ENCODE measurements at places on chromosomes 13 and 19.

DNA sequence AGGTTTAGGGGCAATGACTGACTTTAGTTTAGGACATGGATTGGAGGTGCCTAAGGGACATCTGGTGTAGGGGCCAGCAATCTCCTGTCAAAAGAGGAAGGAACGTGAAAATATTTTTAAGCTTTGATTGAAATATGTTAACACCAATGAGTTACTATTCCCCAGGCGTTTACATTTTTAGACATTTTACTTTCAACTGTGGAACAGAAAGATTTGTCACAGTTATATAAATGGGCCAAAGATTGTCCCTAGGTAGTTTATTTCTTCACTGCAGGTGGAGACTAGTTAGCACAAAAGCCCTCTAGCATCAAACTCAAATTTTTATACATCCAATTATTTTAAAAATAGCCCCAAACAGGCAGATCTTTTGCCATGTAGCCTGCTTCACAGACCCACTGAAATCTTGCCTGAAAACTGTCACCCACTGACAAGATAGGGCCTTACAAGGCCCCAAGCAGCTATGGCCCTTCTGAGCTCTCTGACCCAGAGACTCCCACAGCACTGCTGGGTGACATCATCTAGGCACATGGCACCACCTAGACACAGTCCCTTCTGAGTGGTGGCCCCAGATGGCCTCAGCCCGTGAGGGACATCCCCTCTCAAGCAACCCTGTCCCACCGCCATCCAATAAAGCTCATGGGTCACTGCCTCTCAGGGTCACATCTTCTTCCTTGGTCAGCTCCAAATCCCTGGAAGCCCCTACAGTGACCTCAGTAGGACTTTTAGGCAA, 64.8 kb upstream of the DOCK9 start:
- DNase-seq, result no peak

DNA sequence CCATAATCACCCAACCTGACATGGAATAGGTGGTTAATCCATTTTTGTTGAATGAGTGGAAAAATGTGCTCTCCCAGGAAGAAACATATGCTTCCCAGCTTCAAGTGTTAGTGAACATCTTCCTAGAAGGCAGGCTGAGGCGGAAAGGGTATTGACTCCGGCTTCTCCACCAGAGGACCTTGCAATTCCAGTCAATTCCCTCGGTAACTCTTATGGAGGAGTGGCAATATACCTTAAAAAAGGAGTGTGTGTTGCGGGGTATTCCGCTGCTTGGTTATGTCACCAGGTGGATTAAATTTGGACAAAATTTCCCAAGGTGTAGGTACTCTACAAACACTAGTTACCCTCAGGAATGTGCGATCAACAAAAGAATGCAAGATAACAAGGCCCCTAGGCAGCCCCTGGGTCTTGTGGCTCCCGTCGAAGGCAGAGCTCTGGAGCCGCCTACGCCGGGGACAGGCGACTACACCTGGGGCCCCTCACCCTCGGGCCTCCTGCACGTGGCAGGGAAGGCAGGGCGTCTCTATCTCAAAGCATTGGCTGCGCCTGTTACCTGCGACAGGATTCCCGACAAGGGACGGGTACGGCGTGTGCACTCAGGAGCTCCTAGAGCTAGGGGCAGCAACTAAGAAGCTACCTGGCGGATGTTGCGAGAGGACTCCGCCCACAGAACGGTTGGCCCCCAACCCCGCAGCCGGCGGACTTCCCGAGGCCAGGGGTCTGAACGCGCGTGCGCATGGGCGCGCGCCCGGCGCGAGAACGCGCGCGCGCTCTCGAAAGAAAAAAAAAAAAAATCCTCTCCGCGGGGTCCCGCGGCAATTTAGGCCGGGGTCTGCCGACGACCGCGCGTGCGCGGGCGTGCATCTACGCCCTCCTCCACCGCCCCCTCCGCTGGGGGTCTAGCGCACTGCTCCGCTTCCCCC, at the start of gene WDR87:
TSS of gene WDR87 (minus strand) at position 649 of the 923 bp plus-strand sequence. CDS start 8,355 bp downstream, outside the sequence.
- peak; percentile 12 for DNase-seq

GRCh38 chr19:40366697-40367561, 18.4 kb downstream of the PLD3 start:
- DNase-seq, result no peak

DNA sequence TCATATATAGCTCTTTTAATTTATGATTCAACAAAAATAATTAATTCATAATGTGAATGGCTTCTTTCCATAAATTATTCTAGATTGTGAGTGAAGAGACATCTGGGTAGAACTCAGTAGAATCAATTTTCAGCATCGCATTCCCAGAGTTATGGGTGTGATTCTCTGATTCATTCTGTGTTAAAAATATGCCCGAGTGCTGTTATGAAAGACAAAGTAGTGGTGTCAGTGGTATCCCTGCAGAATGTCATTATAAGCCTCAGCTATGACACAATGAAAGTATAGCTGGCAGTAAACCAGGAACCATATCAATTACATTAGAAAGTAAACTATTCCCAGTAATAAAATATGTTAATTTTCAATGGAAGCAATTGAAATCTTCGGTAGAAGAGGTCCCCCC, 480.5 kb upstream of the SLITRK1 start:
- no peak for DNase-seq

- DNase-seq, result no peak
Measured at GRCh38 chr13:74000876-74001275, 133.3 kb downstream of the KLF12 start.

DNA sequence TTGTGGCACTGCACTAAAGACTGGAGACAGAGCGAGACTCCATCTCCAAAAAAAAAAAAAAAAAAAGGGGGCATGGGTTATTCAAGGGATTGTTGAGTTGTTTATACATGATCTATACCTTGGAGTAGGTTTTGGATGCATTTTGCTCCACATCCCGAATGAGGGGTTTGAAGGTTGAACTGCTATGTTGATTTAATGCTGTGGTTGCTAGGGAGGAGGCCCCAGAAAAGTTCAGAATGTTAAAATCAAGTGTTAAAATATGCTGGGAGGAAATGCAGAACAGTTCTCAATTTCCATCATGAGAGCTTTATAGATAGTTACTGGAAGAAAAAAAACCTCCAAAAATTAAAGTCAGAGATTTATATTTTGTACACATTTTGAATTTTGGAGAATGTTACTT, 116.5 kb downstream of the DNAJC15 start:
- no peak for DNase-seq

- DNase-seq, result no peak
Measured at GRCh38 chr19:39735688-39736087, 2.1 kb downstream of the CLC start.

- no peak for DNase-seq
Measured at GRCh38 chr19:52600639-52601024, 30.5 kb downstream of the ZNF701 start.

DNA sequence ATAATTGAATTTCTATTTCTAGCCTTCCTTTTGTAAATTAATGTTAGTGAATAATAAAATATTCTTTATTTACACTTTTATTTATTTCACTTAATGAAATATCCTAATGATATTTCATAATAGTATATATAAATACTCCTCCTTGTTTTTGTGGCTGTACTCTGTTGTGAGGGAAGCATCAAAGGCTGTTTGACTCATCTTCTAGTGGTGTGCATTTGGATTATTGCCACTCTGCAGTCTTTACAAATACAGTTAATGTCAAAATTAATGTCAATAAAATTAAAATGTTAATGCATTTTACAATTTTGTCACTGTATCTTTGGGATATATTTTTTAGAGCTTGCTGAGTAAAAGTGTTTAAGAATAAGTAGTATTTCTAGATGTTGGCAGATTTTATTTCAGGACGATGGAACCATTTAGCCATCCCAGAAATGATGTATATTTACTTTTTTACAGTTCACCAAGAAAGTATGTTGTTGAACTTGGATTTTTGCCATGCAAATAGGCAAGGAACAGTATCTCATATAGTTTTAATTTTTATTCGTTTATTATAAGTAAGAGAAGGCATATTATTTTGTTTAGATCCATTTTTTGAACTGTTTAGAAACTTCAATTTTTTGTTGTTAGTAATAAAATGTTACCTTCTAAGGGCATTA, 281.2 kb upstream of the SLITRK6 start:
- DNase-seq, result no peak

DNA sequence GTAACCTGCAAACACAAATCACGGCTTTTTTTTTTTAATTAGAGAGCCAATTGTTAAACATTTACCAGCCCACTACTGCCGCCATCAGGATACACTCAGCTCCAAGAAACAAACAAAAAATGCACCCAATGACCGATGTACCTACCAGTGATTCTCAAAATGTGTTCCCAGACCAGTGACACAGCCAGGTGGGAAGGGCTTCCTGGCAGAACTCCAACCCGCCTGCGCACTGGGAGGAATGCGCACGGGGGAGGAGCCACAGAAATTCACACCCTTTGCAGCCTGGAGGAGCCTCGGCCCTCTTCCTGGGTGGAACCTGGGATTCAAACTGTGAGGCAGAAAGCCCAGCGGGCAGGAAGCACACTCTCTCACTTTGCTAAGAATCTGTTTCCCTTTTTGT, 255.9 kb downstream of the TBC1D4 start:
- no peak for DNase-seq

GRCh38 chr19:49605605-49606004, 14.6 kb downstream of the PRR12 start:
- DNase-seq, result no peak

DNA sequence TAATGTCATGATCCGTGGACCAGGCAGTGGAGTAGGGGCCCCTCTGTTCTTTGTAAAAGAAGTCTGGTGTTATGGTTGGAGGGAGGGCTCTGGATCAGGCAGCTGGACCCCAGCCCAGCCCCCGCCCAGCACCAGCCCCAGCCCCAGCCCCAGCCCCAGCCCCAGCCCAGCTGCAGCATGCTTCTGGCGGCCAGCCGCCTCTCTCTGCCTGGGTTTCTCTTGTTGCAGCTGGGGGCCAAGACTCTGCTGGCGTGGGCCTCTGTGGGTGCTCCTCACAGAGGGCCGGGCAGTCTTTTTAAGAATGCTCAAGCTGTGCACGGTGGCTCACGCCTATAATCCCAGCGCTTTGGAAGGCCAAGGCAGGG, 17.9 kb downstream of the DOT1L start:
- DNase-seq, result no peak

GRCh38 chr13:35349673-35350278, 126.7 kb downstream of the MAB21L1 start:
- no peak for DNase-seq

DNA sequence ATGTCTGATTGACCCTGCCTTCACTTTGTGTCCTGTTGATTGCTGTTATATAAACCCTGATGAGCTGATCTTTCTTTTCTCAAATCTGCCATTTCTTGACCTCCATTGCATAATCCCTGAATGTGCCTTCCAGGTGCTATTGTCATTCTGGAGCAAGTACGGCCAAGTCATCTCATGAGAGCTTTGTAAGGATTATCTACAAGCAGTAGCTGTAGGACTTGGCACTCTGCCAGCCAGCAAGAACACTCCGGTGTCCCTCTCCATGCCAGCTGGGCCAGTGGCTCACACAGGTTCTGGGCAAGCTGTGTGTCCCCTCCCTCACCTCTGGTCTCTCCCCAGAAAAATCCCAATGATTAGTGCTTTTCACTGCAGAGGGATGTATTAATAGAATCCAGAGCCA, 348.1 kb downstream of the FOXO1 start:
- DNase-seq, result no peak

DNA sequence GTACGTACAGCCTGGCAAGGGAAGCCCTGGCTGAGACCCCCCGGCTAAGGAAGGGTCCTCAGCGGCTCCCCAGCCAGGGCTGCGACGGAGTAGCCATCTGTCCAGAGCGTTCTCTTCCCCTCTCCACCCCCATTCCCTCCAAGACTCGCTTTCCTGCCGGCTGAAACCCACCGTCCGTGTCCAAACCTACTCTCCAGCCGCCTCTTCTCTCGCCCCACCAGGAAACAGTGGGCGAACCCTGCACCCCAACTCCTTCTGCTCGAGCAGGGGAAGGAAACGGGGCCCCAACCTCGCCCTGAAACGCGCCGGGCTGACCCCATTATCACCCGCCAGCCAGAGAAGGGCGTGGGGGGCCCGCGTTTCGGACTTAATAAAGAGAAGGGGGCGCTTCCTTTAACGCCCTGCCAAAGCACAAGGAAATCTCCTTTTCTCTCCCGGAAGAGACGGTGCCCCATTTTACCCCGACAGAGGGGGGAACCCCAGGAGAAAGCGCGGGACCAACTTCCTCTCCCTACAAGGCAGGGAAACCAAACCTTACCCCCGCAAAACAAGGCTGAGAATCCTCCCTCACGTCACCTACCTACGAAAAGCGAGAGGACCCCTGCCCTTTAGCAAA, 2.5 kb downstream of the ZC3H4 start:
- DNase-seq, result peak; percentile 43

DNA sequence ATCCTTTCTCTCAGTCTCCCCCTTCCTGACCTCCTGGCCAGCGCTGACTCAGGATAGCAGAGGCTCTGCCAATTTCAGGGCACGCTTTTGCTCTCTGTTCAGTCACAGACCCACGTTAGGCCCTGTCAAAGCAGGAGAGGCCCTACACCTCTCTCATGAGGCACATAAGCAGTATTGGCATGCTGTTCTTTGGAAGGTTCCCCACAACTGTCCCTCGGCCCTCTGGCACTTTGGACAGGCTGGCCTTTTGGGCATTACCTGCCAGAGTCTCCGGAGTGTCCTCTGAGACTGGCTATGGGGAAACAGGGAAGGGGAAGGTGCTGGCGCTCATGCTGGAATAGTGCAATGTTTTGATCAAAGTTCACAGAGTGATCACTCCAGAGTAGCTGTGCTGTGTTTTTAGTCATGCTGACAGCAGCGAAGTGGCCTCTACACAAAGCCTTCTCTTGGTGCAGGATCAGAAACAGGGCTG, 23.7 kb upstream of the UBE2L5 start:
- no peak for DNase-seq

GRCh38 chr13:113427562-113428468, 25.5 kb downstream of the ADPRHL1 start:
- no peak for DNase-seq

DNA sequence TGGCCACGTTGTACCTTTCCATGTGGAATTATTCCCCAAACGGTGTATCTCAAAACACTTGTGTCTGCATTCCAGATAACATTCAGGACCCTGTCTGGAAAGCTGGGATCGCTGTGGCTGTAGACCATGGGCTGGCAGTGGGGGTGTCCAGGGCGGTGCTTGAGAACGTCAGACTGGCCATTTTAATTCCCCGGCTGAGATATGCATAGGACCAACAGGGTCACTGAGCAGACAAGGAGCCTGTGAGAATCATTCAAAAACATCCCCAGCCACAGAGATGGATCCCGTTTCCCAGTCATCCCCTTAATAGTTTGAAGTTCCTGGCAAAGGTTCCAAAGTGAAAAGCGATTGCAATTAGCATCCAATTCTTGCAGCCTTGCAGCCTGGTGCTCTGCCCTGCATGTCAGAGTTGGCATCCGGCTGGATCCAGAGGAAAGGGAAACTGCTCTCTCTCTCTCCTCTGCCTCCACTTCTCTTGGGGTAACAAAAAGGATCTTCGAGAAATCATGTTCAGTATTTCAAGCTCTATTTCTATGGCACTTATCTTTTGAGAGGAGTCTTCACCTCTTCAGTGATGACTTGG, 41.6 kb downstream of the IFT88 start:
- no peak for DNase-seq
